CD4-positive, alpha-beta T cell treated with Interleukin-17A for 1 hour (primary cell): ENCODE measurements at places on chromosomes 7 and 10.

DNA sequence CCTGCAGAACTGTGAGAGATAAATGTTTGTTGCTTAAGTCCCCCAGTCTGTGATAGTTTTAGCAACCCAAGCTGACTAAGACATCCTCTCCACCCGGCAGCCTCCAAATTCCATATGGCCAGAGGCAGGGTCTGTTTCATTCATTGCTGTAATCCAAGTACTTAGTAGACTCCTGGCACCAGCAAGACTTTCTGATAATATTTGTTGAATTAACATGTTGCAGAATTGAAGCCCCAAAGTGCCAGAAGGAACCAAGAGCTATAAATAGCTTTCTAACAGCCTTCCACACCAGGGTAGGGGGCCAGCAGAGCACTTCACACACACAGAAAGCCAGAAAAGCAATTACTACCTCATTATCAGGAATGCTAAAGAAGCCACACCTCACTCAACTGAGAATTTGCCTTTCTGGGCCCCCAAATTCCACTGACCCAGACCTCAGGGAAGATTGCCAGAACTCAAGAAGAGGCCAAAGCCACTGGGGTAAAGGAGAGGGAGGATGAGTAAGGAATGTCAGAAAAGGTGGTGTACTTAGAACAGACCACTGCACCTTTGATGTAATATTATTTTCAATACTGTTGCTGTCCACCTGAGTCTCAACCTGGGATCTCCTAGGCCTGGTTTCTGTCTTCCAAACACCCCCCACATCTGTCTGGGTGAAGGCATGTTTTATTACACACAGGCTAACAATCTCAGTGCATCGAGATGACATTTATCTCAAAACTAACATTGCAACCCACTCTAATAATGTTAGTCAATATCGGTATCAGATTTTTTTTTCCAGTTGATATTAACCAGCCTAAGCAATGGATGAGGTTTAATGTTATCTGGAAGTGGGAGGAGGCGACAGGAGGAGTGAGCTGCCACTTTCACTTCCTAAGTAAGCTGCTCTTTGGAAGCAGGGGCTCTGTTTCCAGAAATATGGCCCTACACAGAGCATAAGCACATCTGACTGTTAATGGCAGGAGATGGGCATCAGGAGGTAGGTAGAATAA is 5.5 kb downstream of the NOD1 start:
- no peak for DNase-seq

DNA sequence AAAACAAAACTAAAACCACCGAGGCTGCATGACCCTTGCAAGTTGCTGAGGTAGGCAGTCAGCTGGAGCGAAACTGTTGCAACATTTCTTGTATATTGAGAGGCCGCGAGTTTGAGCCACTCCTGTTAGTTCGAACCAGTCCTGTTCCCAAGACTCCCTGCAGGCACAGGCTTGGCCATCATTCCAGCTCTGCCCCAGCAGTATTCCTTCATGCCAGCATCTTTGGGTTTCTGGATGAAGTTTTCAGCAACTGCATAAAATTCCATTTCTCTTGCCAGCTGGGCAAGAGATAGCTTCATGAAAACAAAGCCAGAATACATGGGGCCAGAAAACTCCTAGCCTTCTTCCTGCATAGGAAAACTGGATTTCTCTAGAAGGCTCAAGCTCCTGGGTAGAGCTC is 207.6 kb downstream of the FRMD4A start:
- no peak for DNase-seq

- no peak for DNase-seq
These were observed 79.0 kb downstream of the AUTS2 start for GRCh38 chr7:69677054-69677852.

DNA sequence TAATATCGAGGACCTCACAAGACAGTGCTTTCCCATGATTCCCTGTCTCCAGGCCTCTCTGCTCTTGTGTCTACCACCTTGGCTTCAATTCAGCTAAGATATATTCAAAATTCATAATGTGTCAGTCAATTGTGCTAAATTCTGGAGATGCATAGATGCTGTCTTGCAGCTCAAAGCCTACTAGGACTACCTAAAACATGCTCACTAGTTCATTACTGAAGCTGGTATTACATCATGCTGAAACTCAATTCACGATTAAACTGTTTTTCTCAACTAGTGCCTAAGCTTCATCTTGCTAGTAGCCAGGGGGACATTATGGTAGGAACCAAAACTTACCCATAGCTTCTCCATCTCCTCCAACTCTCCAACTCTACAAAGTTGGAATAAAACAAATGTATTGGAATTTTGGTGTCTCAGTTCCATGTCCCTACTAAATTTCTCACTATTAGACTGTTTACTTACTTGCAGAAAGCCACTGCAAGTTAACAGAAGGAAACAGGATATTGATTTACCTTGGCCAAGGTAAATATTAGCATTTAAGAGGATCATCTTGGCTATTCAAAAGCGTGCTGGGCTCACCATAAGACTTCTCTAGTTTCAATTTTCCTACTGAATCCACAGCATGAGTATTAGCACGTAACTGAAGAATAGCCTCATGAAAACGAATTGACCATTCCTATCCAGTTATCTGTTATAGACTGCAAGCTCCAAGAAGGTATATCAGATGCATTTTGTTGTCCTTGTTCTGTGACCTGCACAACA is 53.6 kb downstream of the CREB3L2 start:
- DNase-seq = no peak

- DNase-seq = no peak
These were observed 39.8 kb downstream of the PSMC2 start for GRCh38 chr7:103387242-103387641.

DNA sequence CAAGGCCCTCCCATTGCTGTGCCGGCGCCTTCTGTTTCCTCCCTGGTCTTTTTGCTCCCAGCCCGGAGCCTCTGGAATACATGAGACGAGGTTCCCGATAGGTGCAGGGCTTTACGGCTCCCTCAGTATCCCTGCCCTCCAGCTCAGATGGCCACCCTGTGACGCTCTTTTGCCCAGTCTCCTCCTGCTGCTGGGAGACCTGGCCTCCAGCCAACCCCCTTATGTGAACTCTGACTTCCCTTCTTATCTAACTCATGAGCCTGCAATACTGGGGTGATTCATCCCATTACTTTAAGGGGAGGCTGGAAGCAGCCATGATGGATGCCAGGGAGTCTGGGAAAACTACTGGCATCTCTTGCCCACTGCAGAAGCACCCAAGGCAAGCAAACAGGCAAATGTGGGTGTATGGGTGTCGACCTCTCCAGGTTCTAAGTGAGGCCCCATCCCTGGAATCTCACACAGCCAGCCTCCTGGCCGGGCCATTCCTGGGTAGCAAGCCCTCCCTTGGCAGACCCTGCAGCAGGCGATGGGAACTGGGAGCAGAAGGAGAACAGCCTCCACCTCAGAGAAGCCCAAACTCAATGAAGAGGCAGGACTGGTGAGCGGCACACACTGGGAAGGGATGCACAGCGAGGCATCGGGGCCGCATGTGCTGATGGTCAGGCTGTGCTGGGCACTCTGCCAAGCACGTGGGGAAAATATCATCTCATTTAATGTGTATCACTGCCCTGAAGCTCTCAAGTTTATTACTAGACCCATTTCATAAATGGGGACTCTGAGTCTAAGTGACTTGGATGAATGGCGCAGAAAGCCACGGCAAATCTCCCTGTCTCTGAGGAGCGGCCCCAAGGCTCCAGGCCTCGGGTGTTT is 97.5 kb downstream of the FAM53B start:
- no peak for DNase-seq

DNA sequence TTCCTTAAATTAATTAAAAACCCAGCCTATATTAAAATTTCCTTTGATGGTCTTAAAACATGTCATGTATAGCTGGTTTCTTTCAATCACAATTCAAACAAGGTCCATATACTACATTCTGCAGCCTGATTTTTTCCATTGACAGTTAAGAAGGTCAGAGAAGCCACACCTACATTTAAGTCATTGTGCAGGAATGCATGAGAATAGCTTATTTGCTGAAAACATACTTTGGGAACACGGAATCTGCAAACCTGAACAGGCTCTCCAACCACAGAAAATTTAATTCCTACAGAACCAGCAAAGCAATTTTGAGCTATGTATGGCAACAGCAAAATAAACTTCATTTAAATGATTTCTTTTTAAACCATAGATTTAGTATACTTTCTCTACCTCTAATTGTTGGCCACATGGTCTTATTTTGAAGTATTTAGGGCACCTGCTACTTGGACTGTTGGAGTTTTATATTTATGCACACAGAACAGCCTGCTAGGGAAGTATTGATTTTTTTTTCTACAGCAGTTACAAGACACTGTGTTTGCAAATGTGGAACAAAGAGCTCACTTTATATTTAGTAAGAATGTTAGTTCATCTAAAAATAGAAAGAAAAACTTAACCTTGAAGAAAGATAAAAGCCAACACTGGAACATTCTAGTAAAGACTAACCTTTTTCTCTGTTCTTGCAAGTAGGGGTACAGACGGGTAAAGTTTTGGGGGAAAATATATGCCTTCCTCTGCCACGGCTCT is 240.9 kb upstream of the IMMP2L start:
- DNase-seq = no peak

DNA sequence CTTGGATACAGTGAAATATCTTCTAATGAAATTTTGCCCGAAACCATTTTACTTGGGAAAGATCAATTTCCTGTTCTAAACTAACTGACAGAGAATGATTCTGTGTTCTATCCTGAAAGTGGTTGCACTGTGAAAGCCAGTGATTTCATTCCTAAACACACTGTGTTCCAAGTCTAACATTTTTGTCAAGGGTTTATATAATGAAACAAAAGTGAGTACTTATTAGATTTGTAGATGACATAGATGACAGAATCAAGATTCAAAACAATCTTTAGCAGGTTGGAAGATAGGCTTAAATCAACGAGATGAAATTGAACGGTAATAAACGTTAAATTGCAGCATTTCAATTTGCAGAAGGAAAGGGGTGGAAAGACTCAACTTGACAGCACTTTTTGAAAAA is 13.3 kb downstream of the KAT6B start:
- no peak for DNase-seq

DNA sequence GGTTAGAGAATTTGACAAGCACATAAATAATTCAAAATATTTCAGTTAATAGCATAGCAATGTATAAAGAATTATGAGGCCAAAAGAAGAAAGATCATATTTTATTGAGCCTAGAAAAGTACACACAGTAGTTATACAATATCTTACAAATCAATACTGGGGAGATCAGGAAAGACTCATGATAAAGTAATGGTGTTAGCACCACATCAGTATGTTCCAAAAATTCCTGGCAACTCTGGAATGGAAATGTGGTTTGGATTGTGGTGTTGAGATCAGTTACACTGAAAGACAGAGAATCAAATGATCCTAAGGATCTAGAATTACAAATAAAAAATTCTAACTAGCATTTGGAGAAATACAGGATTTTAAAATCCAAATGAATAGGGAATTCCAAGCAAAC is 420.5 kb upstream of the CNTNAP2 start:
- DNase-seq = no peak

DNA sequence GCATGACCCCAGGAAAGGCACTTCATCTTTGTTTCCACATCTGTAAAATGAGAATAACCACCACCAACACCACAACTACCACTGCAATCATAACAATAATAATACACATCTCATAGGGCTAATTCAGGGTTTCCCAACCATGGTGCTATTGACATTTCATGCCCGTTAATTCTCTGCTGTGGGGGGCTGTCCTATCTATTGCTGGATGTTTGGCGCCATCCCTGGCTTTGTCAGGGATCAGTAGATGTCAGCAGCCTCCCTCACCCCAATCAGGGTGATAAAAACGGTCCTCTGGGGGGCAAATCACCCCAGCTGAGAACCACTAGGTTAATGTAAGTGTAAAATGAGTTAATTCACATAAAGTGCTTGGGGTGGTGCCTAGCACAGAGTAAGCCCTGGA is 145.8 kb downstream of the EMX2 start:
- DNase-seq = no peak

DNA sequence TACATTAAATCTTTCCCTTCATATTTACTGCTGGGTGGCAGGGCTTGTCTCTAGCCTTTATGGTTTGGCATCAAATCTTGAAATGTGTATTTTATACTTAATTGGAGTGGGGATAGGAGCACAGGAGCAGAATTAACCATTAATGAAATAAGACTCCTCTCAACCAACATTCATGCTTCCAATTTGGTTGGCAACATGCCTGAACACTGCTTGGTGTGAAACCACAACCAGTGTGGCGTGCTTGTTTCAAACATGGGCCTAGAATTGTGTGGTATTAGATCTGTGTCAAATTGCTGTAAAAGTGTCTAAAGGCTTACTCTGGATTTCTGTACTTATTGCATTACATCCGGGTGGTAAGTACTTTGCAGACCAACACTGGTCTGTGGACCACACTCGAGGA is 25.1 kb upstream of the VPS41 start:
- no peak for DNase-seq

- no peak for DNase-seq
These were observed 25.5 kb downstream of the FAM107B start for GRCh38 chr10:14749070-14749809.

DNA sequence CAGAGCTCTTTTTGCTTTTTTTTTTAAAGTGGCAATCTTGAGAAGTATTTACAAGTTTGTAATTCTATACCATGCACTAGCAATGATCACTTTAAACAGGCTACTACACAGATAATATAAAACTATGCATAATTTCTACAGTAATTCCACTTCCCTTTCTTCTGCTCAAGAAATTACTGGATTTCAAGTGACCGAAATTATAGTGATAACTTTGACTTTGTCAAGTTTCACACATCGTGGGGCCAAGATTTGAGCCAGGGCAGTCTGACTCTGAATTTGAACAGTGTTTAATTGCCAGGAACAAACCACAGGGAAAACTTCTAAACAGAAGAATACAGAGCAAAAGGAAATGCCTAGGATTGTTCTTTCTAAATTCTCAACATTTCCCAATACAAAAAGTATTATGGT is 288.3 kb upstream of the MKLN1 start:
- no peak for DNase-seq

DNA sequence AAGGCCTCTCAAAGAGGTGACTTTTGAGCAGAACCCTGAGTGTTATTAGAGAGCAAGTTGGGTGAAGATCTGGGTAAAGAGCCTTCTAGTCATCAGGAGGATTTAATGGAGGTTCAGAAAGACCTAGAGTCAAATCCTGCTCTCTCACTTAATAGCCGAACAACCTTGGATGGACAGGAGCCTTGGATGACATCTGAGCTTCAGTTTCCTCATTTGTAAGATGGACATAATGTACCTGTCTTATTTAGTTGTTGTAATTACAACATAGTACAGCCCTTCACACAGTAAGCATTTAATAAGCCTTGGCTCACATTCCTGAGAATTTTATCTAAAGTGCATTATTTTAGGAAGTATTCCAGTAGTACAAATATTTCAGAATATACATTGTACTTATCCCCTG is 57.0 kb downstream of the C1GALT1 start:
- no peak for DNase-seq

GRCh38 chr7:150381785-150382122 is 2.6 kb downstream of the ZNF775 start:
- DNase-seq = no peak

- DNase-seq = no peak
These were observed 116.5 kb downstream of the ELAPOR2 start for GRCh38 chr7:86942995-86943394.
